SJSA1 (cell line): ENCODE measurements at places on chromosomes 1 and 21.
A peak's percentile ranks its signal among the peaks of the same experiment; 100 is the strongest.

DNA sequence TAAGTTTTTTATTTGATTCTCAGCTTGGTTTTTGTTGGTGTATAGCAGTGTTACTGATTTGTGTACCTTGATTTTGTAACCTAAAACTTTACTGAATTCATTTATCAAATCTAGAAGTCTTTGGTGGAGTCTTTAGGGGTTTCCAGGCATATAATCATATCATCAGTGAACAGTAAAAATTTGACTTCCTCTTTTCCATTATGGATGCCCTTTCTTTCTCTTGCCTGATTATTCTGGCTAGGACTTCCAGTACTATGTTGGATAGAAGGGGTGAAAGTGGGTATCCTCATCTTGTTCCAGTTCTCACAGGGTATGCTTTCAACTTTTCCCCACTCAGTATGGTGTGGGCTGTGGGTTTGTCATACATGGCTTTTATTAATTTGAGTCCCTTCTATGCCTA lies 23.6 kb upstream of the MAB21L3 start:
- DNase-seq: no peak

GRCh38 chr1:72830606-72831390 lies 548.5 kb upstream of the NEGR1 start:
- no peak for DNase-seq

DNA sequence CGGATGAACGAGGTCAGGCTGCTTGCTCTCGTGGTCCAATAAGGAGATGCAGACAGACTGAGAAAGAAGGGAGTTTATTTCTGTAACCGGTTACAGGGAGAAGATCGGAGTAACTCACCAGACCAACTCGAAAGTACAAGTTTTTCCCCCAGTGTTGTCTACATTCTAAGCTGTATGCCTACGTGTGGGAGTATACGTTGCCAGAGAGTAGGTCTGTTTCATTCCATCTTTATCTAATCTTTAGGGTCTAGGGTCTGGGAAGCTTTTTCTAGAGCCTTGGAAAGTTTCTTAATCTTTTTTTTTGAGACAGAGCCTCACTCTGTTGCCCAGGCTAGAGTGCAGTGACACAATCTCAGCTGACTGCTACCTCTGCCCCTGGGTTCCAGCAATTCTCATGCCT lies 4.7 kb upstream of the PADI1 start:
- no peak for DNase-seq

DNA sequence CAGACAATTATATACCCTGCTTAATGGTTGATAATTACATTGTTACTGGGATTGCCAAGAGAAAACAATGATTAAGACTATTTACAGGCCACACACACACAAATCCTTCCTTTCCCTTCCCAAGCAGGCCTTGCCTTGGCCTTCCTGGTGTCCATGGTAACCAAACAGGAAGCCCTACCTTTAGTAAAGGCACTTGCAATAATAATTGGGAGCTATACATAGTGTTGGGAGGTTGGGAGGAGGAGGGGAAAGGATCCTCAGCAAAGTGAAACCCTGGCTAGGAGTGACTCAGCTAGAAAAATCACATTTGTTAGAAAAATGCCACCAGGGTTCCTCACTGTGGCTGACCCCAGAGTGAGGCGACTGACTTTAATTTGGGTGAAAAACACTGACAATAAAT lies 122.3 kb upstream of the ADAR start:
- DNase-seq: peak; percentile 74

DNA sequence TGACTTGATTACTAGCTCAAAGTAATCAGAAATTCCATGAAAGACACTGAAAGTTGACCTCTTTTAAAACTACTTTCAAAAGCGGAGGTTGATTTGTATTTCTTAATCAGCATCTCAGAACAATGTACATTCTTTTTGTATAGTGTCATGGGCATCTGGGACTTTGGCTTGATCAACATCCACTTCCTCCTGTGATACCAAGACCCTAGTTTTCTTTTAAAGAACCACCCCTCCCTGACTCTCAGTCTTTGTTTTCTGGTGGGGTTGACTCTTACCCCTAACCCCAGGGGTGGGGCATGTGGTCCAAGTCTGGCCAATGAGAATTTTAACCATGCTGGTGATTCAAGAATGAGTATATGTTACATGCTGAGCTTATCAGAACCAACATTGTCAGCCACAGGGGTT lies 21.7 kb upstream of the IRF2BP2 start:
- peak; percentile 95 for DNase-seq

GRCh38 chr1:6248932-6249738 lies 5.2 kb downstream of the HES3 start:
- DNase-seq: no peak

GRCh38 chr1:29709704-29710280 lies 473.5 kb downstream of the PTPRU start:
- DNase-seq: peak; percentile 89

- no peak for DNase-seq
Observed at GRCh38 chr21:17660862-17661261, 48.2 kb upstream of the BTG3 start.
